ENCODE measurements at places on chromosomes 5 and 9.

DNA sequence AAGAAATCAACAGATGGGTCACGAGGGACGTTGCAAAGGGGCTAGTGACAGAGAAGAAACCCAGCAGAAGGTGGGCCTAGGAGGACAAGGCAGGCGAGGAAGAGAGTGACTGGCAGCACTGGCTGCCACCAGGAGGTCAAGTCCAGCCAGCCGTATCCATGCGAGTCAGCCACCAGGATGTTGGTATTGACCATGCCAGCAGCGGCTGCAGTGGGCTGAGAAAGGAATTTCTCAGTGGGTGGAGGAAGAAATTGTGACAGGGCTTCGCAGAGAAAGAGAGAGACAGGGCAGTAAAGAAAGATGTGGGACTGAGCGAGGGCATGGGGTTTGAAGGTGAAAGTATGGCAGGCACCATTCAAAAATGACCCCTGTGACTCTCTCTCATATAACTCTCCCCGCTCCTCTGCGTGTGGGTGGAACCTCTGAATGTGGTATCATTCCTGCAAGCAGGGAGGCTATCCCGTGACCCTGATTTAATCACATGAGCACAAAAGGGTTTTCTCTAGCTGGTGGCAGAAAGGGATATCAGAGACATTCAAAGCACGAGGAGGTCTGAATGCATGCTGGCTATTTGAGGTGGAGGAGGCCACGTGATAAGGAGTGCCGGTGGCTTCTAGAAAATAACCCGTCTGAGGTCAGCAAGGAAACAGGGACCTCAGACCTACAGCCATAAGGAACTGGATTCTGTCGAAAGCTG, 45.4 kb upstream of the FBXW11 start:
- no peak for DNase-seq

DNA sequence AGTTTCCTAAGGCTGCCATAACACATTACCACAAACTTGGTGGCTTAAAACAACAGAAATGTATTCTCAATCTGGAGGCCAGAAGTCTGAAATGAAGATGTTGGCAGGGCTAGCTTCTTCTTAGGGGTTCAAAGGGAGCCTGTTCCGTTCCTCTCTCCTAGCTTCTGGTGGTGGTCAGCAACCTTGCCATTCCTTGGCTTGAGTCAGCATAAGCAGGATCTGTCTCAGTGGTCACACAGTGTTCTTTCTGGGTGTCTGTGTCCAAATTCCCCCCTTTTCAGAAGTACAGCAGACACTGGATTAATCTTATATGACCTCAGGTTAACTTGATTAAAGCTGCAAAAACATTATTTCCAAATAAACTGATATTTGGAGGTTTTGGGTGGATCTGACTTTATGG, 2.1 kb upstream of the OSMR start:
- no peak for DNase-seq

DNA sequence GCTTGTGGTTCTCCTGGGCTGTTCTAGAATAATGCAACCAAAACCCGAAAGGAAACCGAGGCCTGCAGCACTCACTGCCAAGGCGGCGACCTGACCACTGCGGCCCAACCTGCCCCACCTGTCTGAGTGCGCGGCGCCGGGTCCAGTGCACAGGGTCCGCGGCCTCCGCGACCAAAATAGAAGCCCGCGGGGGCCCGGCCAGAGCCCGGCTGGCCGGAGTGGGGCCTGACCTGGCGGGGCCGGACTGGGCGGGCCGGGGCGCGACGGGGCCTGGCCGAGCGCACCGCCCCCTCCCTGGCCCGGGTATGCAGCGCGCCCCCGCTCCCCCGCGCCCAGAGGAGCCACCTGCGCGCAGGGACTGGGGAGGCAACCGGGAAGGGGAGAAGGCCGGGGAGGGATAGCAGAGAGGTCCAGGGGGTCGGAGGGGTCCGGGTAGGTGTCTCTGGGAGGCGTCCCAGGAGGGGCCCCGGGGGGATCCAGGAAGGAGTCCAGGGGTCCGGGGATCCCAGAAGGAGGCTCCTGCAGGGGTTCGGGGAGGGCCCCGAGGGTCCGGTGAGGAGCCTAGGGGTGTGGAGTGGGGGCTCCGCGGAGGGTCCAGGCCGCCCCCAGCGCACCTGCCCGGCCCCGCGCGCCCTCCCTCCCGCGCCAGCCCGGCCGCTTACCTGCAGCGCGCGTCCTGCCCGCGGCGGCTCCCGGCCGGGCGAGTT, 503 bp downstream of the SEMA4D start:
- DNase-seq = no peak

DNA sequence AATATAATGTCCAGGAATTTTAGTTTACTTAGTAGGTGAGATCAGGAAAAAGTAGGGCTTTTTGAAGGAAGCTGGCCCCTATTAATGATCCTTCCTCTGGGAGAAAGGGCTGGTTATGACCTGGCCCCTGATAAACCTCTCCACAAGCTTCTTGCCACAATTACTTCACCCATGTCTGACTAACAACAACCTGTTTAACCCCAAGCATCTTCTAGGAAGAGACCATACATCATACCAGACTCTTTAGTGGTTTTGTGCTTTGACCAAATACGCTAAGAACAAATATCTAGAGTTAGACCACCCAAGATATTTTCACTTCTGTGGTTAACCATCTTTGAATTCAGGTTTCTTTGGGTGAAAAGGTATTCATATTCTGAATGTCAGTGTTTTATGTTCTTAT, 174.0 kb upstream of the SLC27A6 start:
- DNase-seq = no peak

DNA sequence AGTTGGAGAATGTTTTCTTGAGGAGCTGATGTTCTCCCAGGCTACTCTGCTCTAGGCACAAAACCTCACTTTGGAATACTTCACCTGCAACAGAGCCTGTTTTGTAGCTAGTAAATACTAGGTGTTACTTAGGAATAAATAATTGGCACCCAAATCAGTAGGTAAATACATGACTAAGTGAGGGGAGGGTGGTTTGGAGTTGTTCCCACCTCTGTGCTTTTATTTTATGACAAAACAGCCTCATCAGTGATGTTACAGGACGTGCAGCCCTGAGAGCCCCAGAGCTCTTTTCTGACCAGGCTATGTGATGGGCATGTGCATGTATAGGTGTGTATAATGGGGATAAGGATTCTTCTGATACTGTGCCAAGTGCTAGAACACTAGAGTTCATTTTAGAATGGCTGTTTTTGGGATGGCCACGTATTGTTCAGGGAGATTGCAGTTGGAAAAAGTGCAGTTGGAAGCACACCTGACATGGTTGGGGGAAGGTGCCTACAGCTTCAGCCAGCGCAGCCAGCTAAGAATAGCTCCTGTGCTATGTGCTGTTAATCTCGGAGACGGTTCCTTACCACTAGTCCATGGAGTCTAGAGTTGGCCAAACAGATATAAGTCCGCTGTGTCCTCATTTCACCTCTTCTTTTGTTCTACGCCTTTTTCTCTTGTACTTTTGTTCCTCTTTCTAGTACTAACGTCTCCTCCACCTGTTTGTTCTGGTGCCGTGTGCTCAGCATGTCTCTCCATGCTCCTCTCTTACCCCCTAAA, 284.7 kb downstream of the FANCC start:
- DNase-seq = no peak

DNA sequence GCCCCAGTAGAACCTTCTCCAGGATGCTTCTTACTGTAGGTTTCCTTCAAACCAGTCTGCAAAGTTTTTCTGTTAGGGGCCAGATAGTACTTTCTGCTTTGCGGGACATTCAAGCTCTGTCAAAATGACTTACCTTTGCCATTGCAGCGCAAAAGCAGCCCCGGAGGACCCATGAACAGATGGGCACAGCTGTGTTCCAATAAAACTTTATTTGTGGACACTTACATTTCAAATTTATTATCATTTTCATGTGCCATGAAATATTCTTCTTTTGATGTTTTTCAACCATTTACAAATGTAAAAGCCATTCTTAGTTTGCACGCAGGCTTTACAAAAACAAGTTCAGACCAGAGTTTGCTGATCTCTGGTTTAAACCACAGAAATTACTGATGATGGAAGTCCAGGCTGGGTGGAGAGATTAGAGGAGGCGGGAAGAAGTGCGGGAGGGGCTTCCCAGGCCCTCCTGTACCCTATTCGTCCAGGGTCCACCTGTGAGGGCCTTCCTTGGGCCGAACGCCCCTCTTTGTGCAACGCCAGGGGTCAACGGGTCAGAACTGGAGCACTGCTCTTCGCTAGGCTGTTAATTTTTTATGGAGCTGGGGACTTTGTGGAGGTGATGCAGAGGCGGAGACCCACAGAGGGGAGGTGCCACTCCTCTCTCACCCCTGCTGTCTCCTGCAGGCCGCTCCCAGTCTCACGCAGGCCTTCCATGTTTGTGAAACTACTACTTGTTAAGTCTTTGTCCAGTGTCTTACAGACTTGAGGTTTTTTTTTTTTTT, 7.6 kb upstream of the ASS1 start:
- no peak for DNase-seq

- no peak for DNase-seq
Observed at GRCh38 chr5:81842795-81843398, 92.0 kb upstream of the SSBP2 start.

GRCh38 chr5:126846744-126847455, 70.0 kb downstream of the LMNB1 start:
- DNase-seq = no peak

- DNase-seq = no peak
Observed at GRCh38 chr5:73513996-73514395, 15.8 kb downstream of the BTF3 start.

DNA sequence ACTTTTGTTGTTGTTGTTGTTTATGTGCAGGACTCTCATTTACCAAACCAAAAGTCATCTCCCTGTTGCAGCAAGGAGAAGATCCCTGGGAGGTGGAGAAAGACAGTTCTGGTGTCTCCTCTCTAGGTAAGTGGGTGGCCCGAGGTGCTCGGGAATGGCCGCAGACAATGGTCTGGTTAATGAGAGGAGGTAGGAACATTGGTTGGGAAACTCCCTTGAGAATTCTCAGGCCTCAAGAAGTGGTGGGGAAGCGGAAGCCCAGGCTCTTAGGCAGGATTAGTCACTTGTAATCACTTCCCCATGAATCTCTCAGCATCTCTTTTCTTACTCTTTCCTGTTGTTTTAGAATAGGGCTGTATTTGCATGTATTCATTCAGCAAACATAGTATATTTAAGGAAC, 7.2 kb downstream of the ZNF354B start:
- DNase-seq = no peak

All from activated T-cell treated with anti-CD3 and anti-CD28 coated beads, Interleukin-2, amount 50 U/mL, for 48 hours (primary cell).